SJCRH30 (cell line): ENCODE measurements at places on chromosomes 12 and 14.

- no peak for DNase-seq
Measured at GRCh38 chr14:91349481-91350074, 68.0 kb downstream of the CCDC88C start.

DNA sequence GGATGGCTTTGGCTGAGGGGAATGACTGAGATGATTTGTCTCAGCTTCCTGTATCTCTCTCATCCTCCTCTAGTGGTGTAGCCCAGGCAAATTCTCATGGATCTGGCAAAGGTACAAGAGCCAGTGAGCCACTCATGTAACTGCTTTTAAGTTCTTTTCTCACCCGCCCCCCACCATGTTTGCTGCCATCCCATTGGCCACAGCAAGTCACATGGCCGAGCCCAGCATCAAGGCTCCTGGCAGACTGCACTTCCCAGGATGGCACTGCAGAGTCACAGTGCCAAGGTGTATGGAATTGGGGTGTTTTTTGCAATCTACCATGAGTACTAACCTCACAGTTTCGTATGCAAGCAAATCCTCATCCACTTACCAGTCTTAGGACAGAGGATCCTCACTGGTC lies 50.9 kb downstream of the CHST11 start:
- DNase-seq, result no peak

GRCh38 chr12:120853188-120853587 lies 51.0 kb downstream of the SPPL3 start:
- DNase-seq, result no peak

DNA sequence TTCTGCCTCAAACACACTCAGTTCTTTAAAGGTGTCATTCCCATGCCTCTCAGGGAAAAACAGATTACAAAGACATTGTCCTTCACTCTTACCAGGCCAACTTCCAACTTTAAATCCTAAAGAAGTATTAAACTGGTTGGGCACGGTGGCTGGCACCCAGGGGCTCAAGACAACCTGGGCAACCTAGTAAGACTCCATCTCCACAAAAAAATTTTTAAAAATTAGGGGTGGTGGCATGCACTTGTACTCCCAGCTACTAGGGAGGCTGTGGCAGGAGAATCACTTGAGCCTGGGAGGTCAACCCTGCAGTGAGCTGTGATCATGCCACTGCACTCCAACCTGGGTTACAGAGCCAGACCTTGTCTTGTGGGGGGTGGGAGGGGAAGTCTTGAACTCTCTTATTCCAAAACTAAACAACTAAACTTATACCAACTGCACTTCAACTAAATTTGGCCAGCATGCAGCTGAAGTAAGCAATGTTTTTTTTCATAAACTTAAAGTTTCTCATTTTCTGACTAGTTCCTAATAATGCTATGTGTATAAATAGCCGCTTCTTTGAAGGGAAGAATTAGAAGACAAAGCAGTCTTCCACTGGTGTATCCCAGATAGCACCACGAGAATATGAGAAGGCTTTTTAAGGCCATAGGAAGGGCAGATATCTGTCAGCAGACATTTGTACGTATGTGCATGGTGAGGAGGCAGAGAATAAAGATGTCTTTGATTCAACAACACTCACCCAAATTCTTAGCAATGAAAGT lies 2.4 kb downstream of the SLC11A2 start:
- DNase-seq, result no peak

- no peak for DNase-seq
Measured at GRCh38 chr14:61183196-61183885, 97.8 kb downstream of the TMEM30B start.

- DNase-seq, result no peak
Measured at GRCh38 chr12:92063641-92064040, 82.0 kb downstream of the BTG1 start.

- DNase-seq, result peak; percentile 50
Measured at GRCh38 chr14:34722723-34723545, 8.5 kb upstream of the CFL2 start.

- DNase-seq, result peak; percentile 60
Measured at GRCh38 chr14:90624227-90624626, 192.0 kb downstream of the TTC7B start.

GRCh38 chr12:108701779-108702441 lies 29.4 kb downstream of the CORO1C start:
- no peak for DNase-seq
